ENCODE measurements at places on chromosomes 6 and 20.

GRCh38 chr6:160679402-160679769 is 15.3 kb upstream of the LPA start:
- no peak for DNase-seq

GRCh38 chr6:27250277-27251111 is 3.0 kb downstream of the PRSS16 start:
- DNase-seq, result no peak

DNA sequence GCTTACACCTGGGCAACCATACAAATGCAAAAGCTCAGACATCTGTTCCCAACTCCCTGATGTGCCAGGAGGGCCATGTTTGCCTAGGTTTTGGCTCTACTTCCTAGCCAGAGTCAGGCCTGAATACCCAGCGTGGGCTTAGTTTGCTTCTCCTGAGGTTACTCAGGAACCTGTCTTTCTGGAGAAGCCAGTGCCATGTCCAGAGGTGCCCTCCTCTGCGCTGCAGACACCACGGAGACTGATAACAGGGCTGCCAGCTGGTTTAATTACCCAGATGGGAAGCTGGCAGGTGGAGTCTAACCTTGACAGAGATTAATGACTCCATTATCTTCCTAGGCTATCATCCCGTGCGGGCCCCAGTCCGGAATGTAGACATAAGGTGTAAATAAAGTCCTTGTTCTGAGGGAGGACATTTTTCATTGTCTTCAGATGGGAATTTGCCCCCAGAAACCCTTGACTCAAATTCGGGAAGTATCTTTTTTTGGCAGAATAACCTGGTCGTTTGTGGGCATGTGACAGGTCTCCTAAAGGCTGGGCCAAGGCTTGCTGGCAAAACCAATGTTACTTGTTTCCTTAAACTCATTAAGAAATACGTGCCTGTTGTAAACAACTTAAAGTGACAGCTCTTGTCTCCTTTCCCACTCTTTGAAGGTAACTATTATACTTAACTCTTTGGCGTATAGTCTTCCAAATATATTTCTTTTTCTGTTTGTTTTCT is 29.2 kb upstream of the ZNFX1 start:
- DNase-seq, result no peak

DNA sequence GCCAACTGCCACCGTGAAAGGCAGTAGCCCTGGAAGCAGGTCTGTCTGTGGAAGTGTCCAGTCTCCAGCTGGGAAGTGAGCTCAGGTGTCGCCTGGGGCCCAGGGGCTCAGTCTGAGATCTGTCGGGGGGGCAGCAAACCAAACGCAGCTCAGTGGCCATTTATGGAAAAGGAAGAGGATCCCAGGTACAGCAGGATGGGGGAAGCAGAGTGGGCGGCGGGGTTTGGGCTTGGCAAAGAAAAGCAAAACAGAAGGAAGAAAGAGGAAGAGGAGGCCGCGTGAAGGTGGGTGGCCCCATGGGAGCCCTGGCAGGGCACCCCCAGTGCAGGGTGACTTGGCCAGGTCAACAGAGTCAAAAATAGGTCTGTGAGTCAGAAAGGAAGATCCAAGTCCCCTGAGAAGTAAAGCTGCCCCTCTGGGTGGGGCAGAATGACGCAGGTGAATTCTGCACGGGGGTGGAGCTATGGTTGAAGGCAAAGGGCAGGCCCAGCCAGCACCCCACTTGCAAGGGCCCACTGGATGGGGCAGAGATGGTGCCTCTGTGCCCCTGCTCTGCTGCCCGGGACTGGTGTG is 5.3 kb downstream of the PXDC1 start:
- peak; percentile 79 for DNase-seq

- peak; percentile 60 for DNase-seq
These were observed 36.0 kb downstream of the PIM1 start for GRCh38 chr6:37205997-37206340.

DNA sequence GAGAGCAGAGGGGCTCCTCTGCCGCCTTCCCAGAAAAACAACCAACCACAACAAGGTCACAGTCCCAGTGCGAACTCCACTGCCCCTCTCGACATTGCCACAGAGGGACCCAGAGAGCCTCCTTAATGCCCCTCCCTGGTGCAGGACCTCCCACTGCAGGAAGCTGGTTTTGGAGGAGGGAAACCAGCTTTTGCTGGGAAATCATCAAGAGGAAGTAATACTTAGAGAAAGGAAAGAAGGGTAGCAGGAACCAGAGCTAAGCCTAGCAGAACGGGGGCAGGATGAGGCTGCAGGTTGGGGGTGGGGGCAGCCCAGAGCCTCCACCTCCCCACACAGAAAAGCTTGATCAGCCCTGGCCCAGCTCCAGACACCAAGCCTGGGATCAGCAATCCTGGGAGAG is 37.7 kb upstream of the SIRPA start:
- DNase-seq, result no peak

GRCh38 chr20:46311719-46312074 is 3.4 kb upstream of the CDH22 start:
- no peak for DNase-seq

DNA sequence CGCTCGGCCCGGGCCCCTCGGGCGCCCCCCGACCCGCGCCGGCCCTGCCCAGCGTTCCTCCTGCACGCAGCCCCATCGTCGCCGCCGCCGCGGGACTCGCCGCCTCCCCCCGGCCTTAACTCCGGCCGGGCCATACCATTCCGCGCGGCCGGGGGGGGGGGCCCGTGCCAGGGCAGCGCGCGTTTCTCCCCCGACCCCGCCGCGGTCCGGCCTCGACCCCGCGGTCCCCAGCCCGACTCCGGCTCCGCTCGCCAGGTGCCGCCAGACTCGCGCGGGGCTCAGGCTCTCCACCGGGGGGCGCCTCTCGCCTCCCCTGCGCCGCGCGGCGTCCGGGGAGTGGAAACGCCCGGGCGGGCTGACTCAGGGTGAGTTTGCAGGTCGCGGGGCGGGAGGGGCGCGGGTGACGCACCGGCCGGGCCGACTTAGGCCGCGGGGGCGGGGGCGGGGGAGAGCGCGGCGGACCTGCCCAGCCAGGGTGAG is at the start of gene SRXN1:
SRXN1 (minus strand) TSS at position 91 of the 480 bp plus-strand sequence; CDS start at position 76, 15 bp downstream.
- DNase-seq, result peak; percentile 97

GRCh38 chr6:12000174-12000573 is 11.9 kb upstream of the HIVEP1 start:
- no peak for DNase-seq

- no peak for DNase-seq
These were observed 199.0 kb downstream of the PRKN start for GRCh38 chr6:162528538-162528937.

DNA sequence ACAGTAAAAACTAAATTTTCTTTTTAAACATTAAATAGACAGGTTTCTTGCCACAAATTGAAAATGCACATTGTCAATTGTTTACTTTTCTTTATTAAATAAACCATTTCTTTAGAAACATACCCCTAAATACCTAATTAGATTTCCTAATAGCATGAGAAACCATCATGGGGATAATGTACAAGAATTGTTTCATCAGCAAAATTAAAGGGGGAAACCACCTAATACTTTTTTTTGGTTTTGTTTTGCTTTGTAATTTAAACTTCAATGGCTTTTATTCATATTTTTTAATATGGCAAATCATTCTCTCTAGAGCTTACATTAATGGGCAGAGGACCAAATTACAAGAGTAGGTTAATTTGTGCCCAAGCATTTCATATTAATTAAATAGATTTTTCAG is 987.9 kb downstream of the EPHA7 start:
- no peak for DNase-seq

GRCh38 chr6:111201764-111202163 is 114.5 kb downstream of the SLC16A10 start:
- DNase-seq, result no peak

DNA sequence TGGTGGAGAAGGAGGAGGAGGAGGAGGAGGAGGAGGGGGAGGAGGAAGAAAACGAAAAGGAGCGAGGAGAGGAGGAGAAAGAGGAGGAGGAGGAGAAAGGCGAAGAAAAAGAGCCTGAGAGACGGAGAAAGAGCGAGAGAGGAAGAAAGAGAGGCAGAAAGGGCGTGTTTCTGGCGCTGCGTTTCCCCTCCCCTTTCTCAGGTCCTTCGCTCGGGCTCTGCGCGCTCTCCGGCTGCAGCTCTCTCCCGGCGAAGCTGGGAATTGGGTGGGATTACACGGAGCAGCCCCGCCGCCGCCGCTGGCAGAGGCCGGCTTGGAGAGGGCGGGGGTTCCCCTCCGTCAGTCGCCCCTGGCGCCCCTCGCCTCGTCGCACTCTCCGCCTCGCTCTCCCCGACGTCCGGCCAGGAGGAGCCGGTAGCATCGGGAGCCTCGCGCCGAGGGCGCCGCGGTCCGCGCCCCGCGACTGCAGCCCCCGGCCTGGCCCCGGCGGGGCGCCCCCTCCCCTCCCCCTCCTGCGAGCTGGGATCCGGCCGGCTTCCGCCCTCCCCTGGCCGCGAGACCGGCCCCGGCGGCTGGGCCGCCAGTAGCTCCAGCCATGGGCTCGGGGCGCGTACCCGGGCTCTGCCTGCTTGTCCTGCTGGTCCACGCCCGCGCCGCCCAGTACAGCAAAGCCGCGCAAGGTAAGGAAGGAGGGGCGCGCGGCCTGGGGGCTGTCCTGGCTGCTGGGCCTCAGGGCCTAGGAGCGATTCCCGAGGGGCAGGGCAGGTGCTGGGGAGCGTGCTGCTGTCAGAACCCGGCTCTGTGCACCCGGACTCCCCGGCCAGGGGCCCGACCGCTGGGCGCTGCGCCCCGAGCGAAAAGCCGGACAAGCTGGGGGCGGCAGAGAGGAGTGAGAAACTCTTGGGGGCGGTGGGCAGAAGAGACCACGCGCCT is at the start of gene SCUBE3:
SCUBE3 (plus strand) TSS at position 133 of the 933 bp plus-strand sequence; CDS start at position 596, 463 bp downstream.
- no peak for DNase-seq

GRCh38 chr20:32291166-32291565 is 13.7 kb downstream of the KIF3B start:
- DNase-seq, result no peak

- no peak for DNase-seq
These were observed 58.7 kb downstream of the INSM1 start for GRCh38 chr20:20426655-20426907.

GRCh38 chr6:153493501-153493900 is 362.4 kb upstream of the RGS17 start:
- DNase-seq, result no peak

- DNase-seq, result no peak
These were observed 172.5 kb downstream of the FOXA2 start for GRCh38 chr20:22411627-22412450.

- no peak for DNase-seq
These were observed 213.7 kb downstream of the SYNE1 start for GRCh38 chr6:152423216-152424103.

DNA sequence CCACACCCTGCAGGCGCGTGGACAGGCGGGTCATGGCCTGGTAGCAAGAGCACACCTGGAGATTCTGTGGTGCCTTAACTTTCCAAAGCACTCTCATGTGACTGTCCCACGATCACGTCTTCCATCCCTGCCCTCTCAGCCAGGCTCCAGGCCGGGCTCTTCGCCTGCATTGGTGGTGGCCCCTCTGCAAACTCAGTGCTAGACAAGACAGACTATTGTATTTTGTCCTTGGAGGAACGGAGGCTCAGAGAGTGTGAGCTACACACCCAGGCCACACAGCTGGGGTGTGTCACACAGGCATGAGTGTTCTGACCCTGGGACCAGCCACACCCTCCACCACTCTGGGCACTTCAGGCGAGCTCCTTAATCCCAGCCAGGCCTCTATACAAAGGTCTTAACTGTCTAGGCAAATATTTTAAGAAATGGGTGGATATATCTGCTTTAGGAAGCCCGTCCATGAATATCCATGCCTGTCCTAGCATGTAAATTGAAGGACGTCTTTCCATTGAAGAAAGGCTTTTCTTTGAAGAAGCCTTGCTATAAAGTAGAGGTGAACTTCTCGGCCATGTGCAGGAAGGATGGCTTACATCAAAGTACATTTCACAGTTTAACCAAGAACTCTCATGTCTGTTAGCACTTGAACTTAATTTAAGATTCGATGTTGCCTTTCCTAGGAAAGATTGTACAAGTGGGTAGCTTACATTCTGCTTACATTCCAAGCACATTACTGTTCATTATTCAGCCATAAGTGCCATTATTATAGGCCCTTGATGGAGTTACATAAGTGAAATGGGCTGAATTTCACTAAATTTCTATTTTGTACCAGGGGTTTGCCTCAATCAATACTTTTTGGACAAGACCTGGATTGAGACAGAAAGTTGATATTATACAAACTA is 263.9 kb downstream of the DLL1 start:
- DNase-seq, result peak; percentile 28

- DNase-seq, result no peak
These were observed 276.5 kb downstream of the CDH4 start for GRCh38 chr20:61528591-61528990.

- DNase-seq, result no peak
These were observed 77.0 kb upstream of the SGK1 start for GRCh38 chr6:134394905-134395304.

- peak; percentile 20 for DNase-seq
These were observed 134.9 kb downstream of the SCML4 start for GRCh38 chr6:107689190-107689589.

GRCh38 chr6:27591699-27592480 is 119.0 kb upstream of the ZNF184 start:
- DNase-seq, result no peak

DNA sequence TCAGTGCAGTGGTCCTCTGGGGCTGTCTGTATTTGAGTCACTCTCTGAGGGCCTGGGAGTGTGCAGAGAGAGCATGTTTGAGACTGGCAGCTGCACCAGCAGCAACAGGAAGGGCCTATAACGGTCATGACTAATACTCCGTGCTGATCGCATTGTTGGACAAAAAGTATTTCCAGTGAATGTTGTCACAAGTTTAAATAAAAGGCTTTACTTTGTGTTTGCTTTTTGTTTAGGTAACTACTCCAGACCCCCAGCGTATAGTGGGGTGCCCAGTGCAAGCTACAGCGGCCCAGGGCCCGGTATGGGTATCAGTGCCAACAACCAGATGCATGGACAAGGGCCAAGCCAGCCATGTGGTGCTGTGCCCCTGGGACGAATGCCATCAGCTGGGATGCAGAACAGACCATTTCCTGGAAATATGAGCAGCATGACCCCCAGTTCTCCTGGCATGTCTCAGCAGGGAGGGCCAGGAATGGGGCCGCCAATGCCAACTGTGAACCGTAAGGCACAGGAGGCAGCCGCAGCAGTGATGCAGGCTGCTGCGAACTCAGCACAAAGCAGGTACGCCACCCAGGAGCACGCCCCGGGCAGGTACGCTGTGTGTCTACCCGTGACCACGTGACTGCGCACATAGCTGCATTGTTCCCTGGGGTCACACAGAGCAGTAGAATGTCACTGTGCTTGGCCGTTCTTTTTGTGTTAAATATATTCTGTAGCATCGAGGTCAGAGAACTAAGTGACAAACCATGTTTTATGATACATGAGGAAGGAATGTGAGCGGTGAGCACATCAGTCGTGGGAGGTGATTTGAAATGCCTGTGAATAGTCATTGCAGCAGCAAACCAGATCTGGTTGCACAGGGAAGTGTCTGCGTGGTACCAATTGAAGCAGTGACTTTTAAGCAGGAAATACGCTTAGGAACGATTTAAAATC is 174.7 kb downstream of the TMEM242 start:
- no peak for DNase-seq

DNA sequence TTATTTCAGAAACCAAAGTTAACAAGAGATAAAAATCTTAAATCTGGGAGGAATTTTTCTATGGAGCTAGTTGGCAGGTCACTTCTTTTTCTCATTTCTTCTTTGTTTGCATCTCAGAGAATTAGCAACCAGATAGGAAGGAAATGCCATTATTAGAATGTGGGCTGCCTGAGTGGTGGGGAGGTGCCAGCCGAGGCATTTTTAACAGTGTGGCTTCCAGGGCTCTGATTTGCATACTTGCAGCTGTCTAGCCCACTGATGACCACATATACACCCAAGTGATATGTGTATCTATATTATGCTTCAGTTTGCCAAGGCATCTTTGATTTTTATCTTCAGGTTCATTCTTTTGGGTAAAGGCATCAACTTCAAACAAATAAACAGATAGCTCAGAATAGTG is 206.7 kb downstream of the CLIC5 start:
- no peak for DNase-seq
